ENCODE measurements at places on chromosomes 12 and 14.

- DNase-seq: no peak
These were observed 122.9 kb upstream of the TMEM132D start for GRCh38 chr12:130026608-130027176.

DNA sequence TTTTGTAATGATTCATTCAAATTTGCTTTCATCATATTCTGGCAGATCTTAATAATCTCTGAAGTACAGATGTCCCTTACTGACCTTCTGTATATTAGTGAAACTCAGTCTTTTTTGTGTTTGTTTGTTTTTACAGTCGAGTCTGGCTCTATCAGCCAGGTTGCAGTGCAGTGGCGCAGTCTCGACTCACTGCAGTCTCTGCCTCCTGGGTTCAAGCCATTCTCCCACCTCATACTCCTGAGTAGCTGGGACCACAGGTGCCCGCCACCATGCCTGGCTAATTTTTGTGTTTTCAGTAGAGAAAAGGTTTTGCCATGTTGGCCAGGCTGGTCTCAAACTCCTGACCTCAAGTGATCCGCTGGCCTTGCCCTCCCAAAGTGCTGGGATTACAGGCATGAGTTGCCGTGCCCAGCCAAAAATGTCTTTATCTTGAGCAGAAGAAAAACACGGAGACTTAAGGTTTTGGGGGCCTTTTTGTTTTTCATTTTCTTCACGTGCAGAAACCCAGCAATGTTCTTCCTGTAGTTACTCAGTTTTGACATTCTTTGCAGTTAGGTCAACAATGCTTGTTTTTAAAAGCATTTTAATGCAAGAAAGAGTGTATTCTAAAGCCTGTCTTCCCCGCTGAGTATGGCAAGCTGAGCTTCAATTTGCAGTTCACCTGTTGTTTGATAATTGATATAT, 79.5 kb downstream of the FAR2 start:
- no peak for DNase-seq

- DNase-seq: peak; percentile 4
These were observed 39.2 kb upstream of the CD163 start for GRCh38 chr12:7542813-7543212.

- no peak for DNase-seq
These were observed 142.7 kb downstream of the BCL11B start for GRCh38 chr14:99129211-99129696.

- DNase-seq: no peak
These were observed 100.0 kb downstream of the PPP2R5C start for GRCh38 chr14:101861464-101861863.

GRCh38 chr14:66403183-66403582, 83.0 kb upstream of the CCDC196 start:
- peak; percentile 52 for DNase-seq

DNA sequence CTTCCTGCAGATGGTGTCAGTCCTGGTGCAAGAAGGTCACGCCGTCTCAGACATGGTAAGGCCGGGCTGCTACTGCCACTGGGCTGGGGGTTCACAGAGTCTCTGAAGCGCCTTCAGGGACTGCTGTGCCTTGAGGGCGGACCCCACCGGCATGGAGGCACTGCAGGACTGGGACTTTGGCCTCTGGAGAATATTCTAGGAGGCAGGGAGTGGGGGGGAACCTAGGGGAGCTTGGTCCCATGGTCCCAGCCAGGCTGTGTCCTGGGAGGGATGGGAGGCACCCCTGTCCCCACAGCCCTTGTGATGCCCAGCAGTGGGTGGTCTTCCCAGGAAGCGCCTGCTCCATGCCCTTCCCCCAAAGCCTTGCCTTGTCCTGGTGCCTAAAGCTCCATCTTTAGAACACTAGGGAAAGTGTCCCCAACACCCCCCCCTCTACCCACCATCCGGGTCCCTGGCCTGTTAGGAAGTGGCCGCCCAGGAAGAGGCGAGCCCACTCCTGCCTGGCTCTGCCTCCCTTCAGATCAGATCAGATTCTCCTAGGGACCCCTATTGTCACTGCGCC, 1.5 kb downstream of the AMN start:
- no peak for DNase-seq

- DNase-seq: no peak
These were observed 58.9 kb upstream of the BCL2L14 start for GRCh38 chr12:12011880-12012260.

DNA sequence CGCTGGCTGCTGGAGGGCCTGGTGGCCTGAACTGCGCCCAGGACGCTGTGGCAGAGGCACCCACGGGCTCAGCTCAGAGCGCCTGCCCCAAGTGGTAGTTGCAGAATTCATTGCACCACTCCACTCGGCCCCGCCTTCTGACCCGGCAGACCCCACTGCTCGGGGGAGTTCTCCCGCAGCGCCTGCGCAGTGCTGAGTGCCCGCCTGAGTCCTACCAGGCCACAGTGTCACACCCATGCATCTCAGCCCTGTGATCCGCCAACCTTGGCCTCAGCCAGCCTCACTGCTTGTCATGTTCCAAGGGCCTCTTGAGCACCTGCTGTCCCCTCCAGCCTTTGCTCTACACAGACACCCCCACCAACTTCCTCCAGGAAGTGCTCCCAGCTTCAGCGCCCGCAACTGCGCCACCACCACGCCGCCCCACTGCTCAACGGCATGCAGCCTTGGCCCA, 12.2 kb downstream of the DEGS2 start:
- DNase-seq: no peak

DNA sequence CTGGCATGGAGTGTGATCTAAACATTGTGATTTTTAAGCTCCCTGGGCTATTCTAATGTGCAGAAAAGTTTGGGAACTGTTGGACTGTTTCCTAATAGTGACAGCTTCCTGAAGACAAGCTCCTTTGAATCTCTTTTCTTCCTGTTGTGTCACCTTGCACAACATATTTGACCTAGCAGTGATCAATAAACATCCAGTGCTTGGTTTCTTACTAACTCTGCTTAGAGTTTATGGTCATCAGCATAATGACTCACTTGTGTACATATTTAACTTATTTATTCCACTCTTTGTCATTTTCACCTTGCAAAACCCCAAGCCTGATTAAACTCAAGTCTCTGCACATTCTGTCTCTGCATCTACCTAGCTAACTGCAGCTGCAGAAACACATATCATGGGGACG, 27.3 kb upstream of the TBC1D30 start:
- DNase-seq: no peak

- DNase-seq: no peak
These were observed 60.3 kb upstream of the TSPAN11 start for GRCh38 chr12:30866256-30866655.

DNA sequence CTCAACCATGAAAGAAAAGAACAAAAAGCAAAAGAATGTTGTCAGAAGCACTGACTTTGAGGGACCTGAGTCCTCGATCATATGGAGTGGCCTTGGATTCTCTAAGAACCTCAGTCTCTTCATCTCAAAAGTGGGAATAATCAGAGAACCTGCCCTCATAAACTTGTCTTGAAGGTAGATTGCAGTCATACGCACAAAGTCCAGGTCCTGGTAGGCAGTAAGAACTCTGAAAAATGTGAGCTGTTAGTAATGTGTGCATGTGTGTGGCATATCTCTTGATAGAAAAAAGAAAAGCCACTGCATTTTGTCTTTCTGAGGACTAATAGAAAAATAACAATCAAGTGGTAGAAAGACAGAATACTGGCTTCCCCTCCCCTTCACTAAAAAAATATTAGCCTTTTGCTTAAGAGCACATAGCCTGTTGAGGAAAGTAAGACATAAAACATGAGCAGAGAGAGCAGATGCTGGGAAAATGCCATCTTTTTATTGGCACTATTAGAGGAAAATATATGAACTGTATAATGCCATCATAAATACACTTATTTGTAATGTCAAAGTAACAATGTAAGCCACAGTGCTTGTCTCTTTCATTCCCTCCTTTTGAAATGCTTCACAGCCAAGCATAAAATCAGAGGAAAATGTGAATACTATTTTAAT, 205.1 kb upstream of the TBX3 start:
- no peak for DNase-seq

- DNase-seq: no peak
These were observed 564.0 kb downstream of the TRHDE start for GRCh38 chr12:72836194-72836593.

DNA sequence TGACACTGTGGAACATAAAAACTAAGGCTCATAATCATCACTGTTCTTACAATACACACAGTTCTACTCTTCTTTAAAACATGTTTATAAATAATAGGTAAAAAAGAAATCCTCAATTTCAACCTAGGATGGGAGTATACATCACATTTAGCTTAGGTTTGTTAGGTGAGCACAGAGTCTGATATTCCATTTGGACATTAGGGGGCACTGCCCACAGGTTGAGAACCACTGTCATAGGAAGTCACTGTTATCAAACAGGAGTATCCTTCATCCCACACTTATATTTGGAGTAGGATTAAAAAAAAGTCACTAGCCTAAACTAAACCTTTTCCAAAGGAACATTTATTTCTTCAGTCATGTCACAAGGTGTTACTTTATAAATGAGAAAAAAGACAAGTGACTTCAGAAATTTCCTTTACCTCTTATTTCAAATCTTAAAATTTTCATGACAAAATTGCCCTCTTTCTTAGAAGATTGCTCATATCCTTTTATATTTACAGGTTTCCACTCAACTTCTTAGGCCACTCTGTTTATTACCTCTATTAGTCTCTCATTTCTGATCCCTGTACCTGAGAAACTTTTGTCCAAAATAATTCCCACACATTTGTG, 240.6 kb downstream of the CPNE8 start:
- peak; percentile 40 for DNase-seq

DNA sequence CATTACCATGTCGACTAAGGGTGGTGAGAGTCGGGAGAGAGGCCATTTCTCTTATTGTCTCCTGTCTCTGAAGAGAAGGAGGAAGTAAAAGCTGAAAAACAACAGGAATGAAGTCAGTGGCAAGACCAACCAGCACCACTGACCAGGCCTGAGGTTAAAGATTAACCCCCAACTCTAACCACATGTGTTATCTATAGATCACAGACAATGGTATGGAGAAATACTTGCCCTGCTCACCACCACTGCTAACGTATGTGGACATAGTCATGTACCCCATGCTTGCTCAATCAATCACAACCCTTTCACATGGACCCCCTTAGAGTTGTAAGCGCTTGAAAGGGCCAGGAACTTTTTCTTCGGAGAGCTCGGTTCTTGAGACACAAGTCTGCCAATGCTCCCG, 690.9 kb upstream of the LMO3 start:
- no peak for DNase-seq

- peak; percentile 62 for DNase-seq
These were observed 1.6 kb upstream of the ATP2B1 start for GRCh38 chr12:89709995-89710872.

- DNase-seq: no peak
These were observed 84.4 kb downstream of the NOC4L start for GRCh38 chr12:132228476-132229192.

- no peak for DNase-seq
These were observed 22.2 kb downstream of the SUDS3 start for GRCh38 chr12:118398524-118398923.

DNA sequence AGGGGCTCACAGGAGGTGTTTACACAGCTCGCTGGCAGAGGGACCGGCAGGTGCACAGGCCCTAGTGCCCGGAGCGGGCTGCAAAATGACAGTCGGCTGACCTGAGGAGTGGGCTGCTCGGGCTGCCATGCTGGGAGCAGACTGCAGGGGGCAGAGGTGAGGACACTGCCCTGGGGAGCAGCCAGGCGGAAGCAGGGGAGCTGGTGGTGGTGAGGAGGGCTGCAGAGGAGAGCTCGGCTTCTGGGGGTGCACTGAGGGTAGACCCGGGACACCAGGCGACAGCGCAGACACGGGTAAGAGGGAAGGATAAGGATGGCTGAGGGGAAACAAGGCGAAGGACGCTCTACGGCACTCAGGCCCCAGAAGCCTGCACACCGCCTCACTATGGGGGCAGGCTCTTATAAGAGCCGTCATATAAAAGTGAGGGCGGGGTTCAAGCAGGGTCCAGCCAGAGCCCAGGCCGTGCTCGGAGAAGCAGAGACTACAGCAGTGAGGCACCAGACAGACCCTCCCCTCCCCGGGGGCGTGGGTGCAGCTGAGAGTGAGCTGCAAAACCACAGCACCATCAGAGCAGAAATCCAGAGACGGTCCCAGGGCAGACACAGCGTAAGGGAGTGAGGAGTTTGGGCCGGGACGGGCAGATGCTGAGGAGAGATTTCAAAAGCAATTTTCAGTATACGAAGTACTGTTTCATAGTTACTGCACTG, 62.5 kb downstream of the CCDC88C start:
- no peak for DNase-seq

DNA sequence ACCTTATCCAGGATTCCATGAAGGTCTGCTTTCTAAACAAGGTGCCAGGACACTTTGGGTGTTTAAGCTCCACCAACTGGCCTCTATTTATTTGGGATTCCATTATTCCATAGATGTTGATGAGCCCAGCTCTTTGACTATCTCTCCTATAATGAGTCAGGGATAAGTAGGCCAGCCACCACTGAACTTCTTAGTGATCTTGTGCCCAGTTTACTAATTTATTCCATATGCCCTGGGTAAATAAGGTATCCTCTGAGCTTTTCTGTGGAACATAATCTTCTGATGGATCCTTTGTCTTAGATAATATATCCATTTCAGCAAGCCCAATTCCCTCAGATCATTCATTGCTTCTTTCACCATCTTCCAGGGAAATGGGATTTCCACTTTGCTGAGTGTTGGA, 535.0 kb downstream of the FOXG1 start:
- no peak for DNase-seq

GRCh38 chr12:76591476-76591875, 31.9 kb upstream of the OSBPL8 start:
- peak; percentile 62 for DNase-seq

GRCh38 chr14:50882932-50883826, 11.3 kb downstream of the ABHD12B start:
- no peak for DNase-seq

DNA sequence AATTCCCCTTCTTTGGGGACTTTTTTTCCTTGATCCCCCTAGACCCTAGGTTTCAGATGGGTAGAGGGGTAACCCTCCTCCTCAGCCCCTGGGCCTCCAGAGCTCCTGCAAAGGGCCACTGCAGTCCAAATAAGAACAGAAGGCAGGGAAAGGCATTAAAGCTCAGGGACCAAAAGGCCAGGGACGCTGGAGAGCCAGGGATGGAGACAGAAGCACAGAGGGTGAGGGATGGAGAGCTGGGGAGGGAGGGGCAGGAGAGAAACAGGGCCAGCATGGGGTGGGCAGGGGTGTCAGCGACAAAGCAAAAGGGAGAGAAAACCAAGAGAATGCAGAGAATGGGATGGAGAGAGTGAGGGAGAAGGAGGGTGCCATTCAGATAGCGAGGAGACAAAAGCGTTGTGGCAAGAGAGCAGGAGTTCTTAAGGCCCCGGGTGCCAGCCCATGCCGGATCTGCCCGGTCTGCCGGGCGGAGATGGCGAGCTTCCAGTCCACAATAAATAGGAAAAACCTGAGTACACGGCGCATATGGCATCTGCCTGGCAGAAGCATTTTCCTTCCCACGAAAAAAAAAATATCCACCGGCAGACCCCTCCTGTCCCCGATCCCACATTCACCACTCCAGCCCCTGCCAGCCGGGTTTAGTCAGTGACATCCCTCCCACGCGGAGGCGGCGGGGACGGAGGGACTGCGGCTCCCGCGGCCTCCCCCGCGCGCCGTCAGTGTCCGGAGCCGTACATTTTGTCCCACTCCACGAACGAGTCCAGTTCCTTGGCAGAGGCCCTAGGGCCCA, 28.6 kb downstream of the FIGNL2 start:
- DNase-seq: no peak

Measured in fibroblast of pulmonary artery (primary cell).